Stimulated activated CD4-positive, alpha-beta T cell treated with anti-CD3 and anti-CD28 coated beads, Interleukin-1b, Interleukin-23, amount 100 ng/mL, for 48 hours (primary cell): ENCODE measurements at places on chromosomes 6 and 20.

DNA sequence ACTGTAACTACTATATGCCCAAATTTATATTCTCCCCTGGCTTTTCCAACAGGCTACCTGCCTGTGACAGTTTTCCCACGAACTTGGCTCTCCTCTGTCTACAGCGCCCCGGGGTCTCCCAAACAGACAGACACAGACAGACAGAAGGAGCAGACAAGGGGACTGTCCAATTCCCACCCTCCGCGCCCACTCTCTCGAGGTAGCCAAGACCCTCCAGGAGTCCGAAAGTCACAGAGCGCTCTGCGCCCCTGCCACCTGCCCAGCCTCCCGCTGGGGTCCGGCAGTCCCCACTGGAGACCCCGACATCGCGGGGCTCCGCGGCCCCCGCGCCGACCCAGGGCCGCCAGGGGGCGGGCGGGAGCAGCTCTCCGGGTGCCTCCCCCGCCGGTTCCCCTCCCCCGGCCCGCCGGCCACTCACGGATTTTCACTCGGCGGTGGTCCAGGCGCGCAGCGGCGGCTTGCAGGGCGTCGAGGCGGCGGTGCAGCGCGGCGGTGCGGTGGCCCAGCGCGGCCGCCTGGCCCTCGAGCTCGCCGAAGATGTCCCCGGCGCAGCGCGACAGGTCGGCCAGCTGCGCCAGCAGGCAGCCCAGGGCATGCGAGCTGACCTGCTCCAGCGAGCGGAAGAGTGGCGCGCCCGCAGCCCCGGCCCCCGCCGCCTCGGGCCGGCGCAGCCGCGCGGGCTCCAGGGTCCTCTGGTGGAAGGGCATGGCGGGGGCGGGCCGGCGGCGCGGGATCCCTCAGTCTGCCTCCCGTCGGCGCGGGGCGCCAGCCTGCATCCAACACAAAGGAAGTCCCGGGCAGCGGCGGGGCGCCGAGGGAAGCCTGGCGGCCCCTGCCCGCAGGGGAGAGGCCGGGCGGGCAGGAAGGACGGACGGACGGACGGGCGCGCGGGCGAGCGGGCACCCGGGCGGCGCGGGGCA is 81.3 kb upstream of the CCDC28A start:
- peak; percentile 28 for DNase-seq

DNA sequence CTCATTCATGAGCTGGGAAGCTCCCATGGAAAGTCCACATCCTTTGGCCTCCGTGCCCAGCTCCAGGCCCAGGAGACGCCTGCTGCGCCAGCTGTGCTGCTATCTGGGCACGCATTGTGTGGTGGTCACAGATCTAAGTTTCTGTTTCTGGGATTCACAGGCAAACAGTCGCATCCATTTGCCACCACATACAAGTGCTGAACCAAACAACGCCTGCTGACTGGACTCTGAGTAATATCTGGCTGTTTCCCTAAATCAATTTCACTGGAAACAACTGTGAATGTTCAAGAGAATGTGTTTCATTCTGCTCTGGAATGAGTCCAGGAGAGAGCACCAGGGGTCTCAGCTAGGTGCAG is 45.5 kb downstream of the IRF4 start:
- no peak for DNase-seq

DNA sequence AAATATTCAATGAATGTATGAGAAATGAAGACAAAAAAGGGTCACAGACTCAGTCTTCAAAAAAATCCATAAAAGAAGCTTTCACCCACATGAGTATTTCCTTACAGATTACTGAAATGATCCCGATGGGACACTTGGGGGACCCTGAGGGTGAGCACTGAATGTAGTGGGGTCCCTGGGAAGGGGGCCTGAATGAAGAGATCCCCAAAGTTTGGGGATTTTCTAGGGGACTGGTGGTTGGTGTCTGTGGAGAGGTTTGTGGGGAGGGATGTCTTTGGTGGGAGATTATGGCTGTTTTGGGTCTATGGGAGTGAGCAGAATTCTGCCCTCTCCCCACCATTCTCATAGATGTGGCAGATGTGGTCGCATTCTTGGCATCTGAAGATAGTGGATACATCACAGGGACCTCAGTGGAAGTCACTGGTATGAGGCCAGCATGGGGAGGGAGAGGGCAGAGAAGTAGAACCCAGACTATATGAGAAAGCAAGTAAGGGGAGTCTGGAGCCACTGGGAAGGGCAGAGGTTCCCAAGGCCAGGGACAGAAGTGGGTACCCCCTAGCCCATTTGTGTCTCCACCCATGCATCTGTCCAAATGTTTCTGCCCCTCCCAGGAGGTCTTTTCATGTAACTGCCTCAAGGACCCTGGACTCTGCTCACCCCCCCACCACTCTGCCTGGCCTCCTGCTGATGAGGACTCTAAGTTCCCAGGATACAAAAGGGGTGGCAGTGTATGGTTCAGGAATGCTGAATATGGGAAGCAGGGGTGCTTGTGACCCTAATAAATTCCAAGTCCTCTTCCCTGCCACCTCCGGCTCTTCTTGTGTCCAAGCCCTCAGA is 1.8 kb downstream of the HSD17B8 start:
- DNase-seq, result no peak

DNA sequence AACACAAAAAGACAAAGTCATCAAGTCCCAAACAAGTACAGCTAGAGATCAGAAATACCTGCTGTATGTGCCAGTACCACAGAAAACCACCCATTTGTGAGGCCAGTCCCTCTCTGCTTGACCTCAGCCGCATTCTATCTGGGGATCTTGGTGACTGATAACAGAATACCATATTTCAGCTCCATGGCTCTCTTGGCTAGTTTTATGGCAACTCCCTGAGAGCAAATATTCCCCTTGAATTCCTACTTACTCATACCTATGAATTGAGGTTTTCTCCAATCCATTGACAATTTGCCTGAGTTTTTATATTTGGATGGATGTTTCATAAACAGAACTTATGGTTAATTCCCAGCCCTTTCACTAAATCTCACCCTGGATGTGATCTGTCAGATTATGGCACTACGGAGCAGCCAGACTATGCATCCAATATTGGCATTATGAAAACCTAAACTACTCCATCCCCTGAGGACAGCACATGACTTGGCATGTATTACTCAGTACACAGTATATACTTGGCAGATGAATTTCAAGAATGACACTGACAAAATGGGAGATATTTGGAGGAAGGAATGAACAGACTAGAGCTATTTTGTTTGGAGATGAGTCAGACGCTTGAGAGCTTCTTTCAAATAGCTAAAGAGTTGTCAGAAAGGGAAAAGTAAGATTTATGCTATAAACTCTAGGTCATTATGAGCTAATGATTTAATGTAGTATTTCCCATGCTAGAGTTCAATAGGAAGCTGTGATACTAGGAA is 95.7 kb downstream of the PRDM1 start:
- no peak for DNase-seq

DNA sequence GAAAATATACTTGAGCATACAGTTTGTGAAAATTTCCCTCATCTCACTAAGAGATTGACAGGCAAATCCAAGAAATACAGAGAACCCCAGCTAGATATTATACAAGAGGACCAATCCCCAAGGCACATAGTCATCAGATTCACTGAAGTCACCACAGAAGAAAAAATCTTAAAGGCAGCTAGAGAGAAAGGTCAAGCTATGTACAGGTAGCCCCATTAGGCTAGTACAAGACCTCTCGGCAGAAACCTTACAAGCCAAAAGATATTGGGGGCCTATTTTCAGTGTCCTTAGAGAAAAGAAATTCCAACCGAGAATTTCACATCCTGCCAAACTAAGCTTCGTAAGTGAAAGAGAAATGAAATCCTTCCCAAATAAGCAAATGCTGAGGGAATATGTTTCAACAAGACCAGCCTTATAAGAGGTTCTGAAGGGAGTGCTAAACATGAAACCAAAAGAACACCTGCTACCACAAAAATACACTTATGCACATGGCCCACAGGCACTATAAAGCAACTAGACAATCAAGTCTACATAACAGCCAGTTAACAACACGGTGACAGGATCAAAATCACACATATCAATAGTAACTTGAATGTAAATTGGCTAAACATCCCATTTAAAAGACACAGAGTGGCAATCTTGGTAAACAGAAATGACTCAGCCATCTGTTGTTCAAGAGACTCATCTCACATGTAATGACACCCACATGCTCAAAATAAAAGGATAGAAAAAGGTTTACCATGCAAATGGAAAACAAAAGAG is 96.3 kb downstream of the FHL5 start:
- DNase-seq, result no peak

GRCh38 chr20:50909413-50909812 is 21.8 kb downstream of the ADNP start:
- DNase-seq, result no peak

DNA sequence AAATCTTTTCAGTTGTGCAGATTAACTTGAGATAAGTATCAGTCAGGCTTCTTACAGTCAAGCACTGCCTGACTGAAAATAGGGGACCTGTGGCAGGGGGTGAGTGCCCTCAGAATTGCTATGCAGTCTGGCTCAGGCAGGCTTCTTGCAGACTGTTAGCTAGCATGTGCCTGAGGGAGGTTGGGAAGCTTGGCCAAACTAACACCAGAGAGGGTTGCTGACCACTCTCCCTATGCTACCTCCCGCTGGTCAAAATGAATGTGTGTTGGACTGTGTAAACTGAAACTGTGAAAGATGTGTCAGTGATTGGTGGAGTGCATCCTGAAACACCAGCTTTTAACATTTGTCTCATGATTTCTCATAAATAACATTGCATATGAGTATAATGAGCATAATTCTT is 622.3 kb upstream of the IMPG1 start:
- no peak for DNase-seq

DNA sequence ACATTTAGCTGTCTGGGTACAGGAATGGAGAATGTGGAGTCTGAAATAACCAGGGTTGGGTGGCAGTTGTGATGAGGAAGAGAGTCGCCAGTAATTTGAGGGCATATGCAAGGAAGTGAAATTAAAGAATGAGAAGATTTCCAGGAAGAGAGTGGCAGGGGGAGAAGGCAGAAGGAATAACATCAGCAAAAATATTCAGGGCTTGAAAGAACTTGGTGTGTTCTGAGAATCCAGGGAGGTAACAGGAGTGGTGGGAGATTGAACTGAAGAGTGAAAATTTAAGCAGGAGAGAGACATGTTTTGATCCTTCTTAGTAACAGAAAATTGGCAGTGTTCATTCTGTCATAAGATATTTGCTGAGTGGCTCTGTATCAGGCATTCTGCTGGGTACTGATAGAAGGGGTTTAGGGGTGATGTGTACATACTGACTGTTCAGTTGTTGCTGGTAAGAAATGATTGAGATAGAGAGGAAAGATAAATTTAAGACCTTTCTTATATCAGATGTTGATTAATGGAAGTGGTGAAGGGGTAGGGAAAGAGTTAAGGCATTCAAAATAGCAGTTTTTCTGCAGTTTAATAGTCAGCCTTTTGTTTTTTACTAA is 54.7 kb downstream of the PHF20 start:
- DNase-seq, result no peak

DNA sequence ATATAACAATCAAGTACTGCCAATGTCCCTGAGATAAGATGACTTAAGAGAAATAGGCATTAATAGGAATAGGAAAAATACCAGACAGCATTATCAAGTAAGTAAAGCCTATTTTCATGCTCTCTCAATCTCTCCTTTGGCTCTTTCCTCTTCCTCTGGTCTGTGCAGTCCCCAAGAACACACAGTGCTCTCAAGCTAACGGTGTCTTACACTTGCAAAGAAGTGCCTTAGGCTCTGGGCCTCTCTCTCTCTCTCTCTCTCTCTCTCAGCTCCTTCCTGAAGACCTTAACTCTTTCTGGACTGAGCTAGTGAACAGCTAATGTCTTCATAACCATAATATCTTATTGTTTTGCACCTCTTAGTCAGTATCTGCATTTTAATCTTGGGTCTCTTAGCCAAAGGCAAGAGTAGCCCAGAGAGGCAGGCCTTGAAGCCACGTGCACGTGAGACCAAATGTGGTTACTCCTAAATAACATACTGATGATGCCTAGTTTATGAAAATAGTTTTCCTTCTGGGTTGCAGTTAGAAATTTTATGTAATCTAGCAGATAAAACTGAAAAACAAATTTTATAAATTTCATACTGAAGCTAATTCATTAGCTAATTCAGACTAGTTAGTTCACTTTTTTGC is 70.8 kb downstream of the TPD52L1 start:
- DNase-seq, result no peak

- no peak for DNase-seq
These were observed 150.0 kb upstream of the SLC22A16 start for GRCh38 chr6:110626442-110626841.

- no peak for DNase-seq
These were observed 689.7 kb upstream of the GJE1 start for GRCh38 chr6:141443032-141443431.

- DNase-seq, result no peak
These were observed 20.3 kb downstream of the ASXL1 start for GRCh38 chr20:32378461-32378860.

GRCh38 chr6:98828941-98829411 is 5.4 kb upstream of the POU3F2 start:
- DNase-seq, result no peak

DNA sequence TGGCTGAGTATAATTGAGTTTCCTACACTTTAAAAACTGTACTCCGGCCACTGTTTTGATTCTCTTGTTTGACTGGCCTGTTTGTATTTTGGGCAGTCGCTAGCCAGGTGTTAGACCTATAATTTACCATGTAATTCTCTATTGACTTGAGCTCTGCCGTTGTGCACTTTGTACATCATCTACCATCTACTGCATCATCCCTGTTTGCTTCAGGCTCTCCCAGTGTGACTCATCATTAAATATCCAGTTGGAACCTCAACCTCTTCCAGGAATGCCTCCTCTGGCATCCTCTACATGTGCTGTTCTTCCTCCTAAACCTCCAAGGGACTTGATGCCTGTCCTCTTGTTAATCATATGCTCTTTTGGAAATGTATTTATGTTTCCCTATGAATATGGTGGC is 72.3 kb downstream of the FARS2 start:
- DNase-seq, result no peak

GRCh38 chr20:40575851-40576250 is 113.2 kb downstream of the MAFB start:
- no peak for DNase-seq

DNA sequence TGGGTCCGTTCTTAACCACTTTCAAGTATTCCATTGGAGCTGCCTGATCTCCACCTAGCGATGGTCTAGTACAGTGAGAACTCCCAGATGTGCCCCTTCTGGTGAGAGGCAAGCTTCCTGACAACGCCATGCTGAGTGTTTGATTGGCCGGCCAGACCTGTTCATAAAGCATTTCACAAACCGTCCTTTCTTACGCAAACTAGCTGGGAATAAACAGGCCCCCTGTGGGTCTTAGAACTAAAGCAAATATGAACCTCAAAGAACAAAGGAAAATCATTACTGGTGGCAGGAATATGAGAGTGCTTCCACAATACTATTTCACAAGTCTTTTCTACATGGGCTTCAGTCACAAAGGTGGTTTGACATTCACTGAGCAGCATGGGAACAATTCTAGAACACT is 15.6 kb upstream of the GCNT2 start:
- DNase-seq, result no peak

- no peak for DNase-seq
These were observed 18.7 kb upstream of the COL10A1 start for GRCh38 chr6:116144605-116145004.
